Psoas muscle (tissue), 8 donors: ENCODE measurements at places on chromosomes 12 and 14.

- H3K4me1 ChIP-seq: peaks cover 29% of the 10 kb centered on the region
- peak overlapping the region; percentile 73 for H3K4me3 ChIP-seq
- H3K27ac ChIP-seq: peak overlapping the region; percentile 2
- H3K27me3 ChIP-seq: no peaks in the 10 kb centered on the region
Observed at GRCh38 chr12:12559719-12560296, 2.9 kb downstream of the DUSP16 start.

GRCh38 chr12:70338531-70338930 is 27.6 kb upstream of the KCNMB4 start:
- no peaks in the 10 kb centered on the region for H3K4me1 ChIP-seq
- H3K27ac ChIP-seq: no peak overlapping the region
- no peaks in the 10 kb centered on the region for H3K27me3 ChIP-seq
- DNase-seq: no peak
- H3K36me3 ChIP-seq: peaks cover 85% of the 10 kb centered on the region
- no peak overlapping the region for H3K4me3 ChIP-seq

- H3K27me3 ChIP-seq: no peaks in the 10 kb centered on the region
- no peak overlapping the region for H3K27ac ChIP-seq
- DNase-seq: no peak
- H3K4me1 ChIP-seq: no peaks in the 10 kb centered on the region
- H3K36me3 ChIP-seq: no peaks in the 10 kb centered on the region
- no peak overlapping the region for H3K4me3 ChIP-seq
Observed at GRCh38 chr12:5123921-5124320, 80.2 kb downstream of the KCNA5 start.

GRCh38 chr12:1453810-1454209 is 140.6 kb downstream of the FBXL14 start:
- no peak overlapping the region for H3K27ac ChIP-seq
- no peak overlapping the region for H3K4me3 ChIP-seq
- no peaks in the 10 kb centered on the region for H3K36me3 ChIP-seq
- no peak for DNase-seq
- no peaks in the 10 kb centered on the region for H3K27me3 ChIP-seq

GRCh38 chr14:50831726-50832168 is 785 bp upstream of the NIN start:
- H3K4me3 ChIP-seq: peak overlapping the region; percentile 94
- H3K36me3 ChIP-seq: no peaks in the 10 kb centered on the region
- no peak for DNase-seq
- peak overlapping the region; percentile 95 for H3K27ac ChIP-seq

DNA sequence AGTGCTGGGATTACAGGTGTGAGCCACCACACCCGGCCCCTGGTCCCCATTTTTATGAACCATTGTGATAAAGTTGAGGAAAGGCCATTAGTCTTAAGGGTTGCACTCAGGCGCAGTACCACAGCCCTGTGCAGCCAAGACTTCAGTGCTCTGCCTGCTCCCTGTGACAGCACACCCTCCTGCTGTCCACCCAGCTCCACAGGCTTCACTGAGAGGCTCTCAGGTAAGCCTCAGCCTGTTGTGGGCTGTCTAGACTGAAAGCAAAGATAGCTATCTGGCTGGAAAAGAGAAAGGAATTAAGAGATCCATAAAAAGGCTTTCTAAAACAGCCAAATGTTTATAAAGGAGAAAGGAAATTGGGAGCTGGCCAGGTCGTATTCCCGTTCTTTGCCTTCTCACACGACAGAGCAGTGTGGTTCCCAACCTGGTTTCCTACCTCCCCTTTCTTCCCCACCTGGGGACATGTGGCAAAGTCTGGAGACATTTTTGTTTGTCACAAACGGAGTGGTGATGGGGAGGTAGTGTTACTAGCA is 19.1 kb upstream of the DNM1L start:
- no peaks in the 10 kb centered on the region for H3K36me3 ChIP-seq
- DNase-seq: no peak
- peaks cover 20% of the 10 kb centered on the region for H3K4me1 ChIP-seq

GRCh38 chr14:88430976-88431375 is 45.5 kb downstream of the SPATA7 start:
- H3K4me1 ChIP-seq: no peaks in the 10 kb centered on the region
- H3K27me3 ChIP-seq: no peaks in the 10 kb centered on the region
- peaks cover 35% of the 10 kb centered on the region for H3K36me3 ChIP-seq
